Upper lobe of left lung (tissue), 6 donors: ENCODE measurements at places on chromosomes 5 and 9.

- H3K36me3 ChIP-seq: no peaks in the 10 kb centered on the region
- H3K4me1 ChIP-seq: no peaks in the 10 kb centered on the region
- H3K27ac ChIP-seq: no peak overlapping the region
- no peaks in the 10 kb centered on the region for H3K27me3 ChIP-seq
- no peak overlapping the region for H3K4me3 ChIP-seq
These were observed 175.9 kb downstream of the ARRDC3 start for GRCh38 chr5:91207248-91207647.

- no peaks in the 10 kb centered on the region for H3K36me3 ChIP-seq
- peak; percentile 85 for DNase-seq
These were observed 639 bp downstream of the PCDH1 start for GRCh38 chr5:141877356-141878185.

- no peak overlapping the region for H3K27ac ChIP-seq
- no peaks in the 10 kb centered on the region for H3K36me3 ChIP-seq
- no peaks in the 10 kb centered on the region for H3K4me1 ChIP-seq
These were observed 1946.0 kb upstream of the CDH6 start for GRCh38 chr5:29247346-29248028.

GRCh38 chr9:135887585-135888050, 19.7 kb downstream of the CAMSAP1 start:
- H3K4me1 ChIP-seq: peaks cover 37% of the 10 kb centered on the region
- DNase-seq: no peak
- H3K27me3 ChIP-seq: no peaks in the 10 kb centered on the region
- no peak overlapping the region for H3K4me3 ChIP-seq
- H3K36me3 ChIP-seq: no peaks in the 10 kb centered on the region

DNA sequence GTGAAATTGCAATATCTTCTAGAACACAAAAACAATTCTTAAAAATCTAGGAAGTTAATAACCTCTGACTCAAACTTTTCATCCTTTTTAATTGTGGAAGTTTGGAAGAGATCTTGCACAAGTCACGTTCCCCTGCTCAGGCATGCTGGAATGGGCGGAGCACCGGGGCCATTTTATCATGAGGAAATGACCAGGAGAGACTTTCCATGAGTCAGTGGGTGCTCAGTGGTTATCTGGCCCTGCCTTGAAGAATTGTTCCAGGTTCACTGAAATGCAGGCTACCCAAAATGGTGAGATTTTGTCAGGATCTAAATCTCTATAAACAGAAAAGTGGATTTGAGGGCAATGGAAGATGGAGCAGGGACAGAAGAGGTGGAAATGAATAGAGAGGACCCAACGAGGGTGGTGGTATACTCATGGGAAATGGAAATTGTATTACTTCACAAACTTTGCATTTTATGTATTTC, 61.2 kb downstream of the FYB1 start:
- H3K4me1 ChIP-seq: no peaks in the 10 kb centered on the region
- H3K27me3 ChIP-seq: no peaks in the 10 kb centered on the region
- no peak overlapping the region for H3K4me3 ChIP-seq
- no peak overlapping the region for H3K27ac ChIP-seq
- DNase-seq: peak; percentile 40

DNA sequence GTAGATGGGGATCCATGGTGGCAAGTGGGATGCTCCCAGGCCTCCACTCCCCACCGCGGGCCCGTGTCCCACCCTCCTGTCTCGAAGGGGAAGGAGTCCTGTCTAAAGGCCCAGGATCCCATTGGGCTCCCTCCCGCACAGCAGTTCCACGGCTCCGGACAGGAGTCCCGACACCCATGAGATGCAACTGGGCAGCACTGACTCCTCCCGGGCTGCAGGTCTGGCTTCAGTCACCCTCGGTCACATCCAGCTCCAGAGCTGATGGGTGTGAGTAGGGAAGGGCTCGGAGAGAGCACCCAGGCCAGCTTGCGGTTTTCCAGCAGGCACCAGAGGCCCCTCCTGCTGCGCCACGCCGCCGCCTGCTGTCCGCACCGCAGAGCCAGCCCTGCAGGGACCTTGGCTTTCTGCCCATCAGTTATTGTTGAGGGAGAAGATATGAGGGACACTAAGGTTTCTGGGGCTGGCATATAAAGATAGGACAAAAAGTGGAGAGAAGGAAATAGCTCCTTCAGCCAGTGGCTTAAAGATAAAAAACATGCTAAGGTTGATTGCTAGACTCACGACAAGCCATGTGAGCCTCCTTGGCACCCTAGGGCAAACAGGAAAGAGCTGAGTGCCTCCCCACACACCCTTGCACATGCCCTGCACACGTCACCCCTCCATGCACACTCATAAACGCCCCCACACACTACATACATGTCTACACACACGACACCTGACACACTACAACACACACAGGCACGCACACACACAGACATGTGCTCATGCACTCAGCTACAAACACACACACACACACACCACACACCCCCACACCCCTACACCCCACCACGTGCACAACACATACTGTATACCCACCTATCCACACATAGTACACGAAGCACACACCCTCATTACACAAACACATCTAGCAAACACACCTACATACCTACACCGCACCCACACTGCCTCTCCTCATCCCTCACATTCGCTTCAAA, 79.0 kb downstream of the AK8 start:
- DNase-seq: peak; percentile 87
- H3K4me1 ChIP-seq: peaks cover 4% of the 10 kb centered on the region
- H3K27me3 ChIP-seq: no peaks in the 10 kb centered on the region
- no peaks in the 10 kb centered on the region for H3K36me3 ChIP-seq
- H3K27ac ChIP-seq: no peak overlapping the region

DNA sequence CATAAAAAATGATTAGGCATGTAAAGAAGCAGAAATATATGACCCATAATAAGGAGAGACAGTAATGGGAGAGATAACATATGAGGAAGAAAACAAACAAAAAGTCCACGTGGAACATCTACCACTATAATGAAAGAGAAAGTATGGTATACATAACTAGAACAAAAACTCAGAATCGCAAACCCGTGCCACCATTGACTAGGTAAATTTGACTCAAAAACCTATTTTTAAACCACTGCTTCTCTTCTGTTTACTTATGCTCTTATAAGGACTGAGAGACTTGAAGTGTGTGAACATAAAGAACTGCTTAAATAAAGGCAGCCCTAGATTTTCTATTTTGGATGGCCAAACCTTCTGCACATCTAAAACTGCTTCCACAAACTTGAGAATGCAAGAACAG, 330.7 kb downstream of the CAAP1 start:
- no peak for DNase-seq
- H3K4me1 ChIP-seq: no peaks in the 10 kb centered on the region
- H3K27ac ChIP-seq: no peak overlapping the region

DNA sequence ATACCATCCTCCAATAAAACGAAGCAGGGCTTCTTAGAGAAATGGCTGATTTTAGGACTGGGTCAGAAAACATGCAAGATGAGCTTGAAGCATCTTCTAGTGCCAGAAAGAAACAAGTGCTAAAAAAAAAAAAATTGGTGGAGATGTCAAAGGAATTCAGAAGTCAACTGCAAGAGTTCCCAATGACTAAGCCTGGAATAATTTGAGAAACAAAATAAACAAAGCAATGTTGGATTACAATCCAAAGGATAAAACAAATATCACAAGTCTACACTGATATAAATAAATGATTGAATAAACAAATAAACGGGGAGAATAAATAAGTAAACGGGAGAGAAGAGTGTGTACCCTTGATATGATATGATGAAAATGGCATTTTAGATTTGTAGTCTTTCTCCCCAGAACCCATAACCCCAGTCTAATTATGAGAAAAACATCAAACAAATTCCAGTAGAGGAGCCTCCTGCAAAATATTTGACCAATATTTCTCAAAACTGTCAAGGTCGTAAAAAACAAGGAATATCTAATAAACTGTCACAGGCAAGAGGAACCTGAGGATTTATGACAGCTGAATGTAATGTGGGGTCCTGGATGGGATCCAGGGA, 63.5 kb upstream of the CCL21 start:
- H3K36me3 ChIP-seq: no peaks in the 10 kb centered on the region
- H3K4me3 ChIP-seq: no peak overlapping the region
- H3K27me3 ChIP-seq: no peaks in the 10 kb centered on the region

- no peaks in the 10 kb centered on the region for H3K4me1 ChIP-seq
- H3K36me3 ChIP-seq: no peaks in the 10 kb centered on the region
- no peak overlapping the region for H3K27ac ChIP-seq
- H3K27me3 ChIP-seq: no peaks in the 10 kb centered on the region
- DNase-seq: no peak
These were observed 148.3 kb upstream of the NTRK2 start for GRCh38 chr9:84521208-84521607.

- H3K4me1 ChIP-seq: no peaks in the 10 kb centered on the region
- H3K4me3 ChIP-seq: no peak overlapping the region
- no peak overlapping the region for H3K27ac ChIP-seq
- H3K27me3 ChIP-seq: no peaks in the 10 kb centered on the region
These were observed 237.3 kb upstream of the TUT7 start for GRCh38 chr9:86591472-86591871.
